ENCODE measurements at places on chromosomes 11 and 22.

- no peak for DNase-seq
These were observed 4.1 kb downstream of the TUB start for GRCh38 chr11:8085011-8085645.

- DNase-seq: no peak
These were observed 49.8 kb downstream of the APIP start for GRCh38 chr11:34866375-34866774.

GRCh38 chr22:41206719-41207118 is 1.6 kb downstream of the L3MBTL2 start:
- DNase-seq: no peak

DNA sequence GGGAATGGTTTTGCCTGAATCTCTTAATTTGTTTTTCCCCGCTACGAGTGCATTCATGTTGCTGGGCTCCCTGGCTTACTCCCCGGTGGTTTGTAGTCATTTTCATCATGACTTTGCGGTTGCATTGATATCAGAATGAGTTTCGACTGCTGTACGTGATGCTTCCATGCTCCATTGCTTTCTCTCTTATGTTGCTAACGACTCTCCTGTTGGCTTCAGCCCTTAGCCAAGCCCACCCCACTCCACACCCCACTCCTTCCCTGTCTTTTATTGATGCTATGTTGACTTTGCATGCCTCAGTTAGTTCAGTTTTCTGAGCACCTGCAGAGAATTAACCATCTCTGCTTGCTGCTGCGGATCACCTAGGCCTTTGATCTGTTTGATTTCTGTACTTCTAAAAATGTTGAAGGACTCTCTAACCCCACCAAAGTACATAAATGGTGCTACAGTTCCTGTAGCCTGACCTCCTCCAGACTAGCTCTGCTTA is 65.3 kb downstream of the ARFGAP2 start:
- peak; percentile 100 for DNase-seq

DNA sequence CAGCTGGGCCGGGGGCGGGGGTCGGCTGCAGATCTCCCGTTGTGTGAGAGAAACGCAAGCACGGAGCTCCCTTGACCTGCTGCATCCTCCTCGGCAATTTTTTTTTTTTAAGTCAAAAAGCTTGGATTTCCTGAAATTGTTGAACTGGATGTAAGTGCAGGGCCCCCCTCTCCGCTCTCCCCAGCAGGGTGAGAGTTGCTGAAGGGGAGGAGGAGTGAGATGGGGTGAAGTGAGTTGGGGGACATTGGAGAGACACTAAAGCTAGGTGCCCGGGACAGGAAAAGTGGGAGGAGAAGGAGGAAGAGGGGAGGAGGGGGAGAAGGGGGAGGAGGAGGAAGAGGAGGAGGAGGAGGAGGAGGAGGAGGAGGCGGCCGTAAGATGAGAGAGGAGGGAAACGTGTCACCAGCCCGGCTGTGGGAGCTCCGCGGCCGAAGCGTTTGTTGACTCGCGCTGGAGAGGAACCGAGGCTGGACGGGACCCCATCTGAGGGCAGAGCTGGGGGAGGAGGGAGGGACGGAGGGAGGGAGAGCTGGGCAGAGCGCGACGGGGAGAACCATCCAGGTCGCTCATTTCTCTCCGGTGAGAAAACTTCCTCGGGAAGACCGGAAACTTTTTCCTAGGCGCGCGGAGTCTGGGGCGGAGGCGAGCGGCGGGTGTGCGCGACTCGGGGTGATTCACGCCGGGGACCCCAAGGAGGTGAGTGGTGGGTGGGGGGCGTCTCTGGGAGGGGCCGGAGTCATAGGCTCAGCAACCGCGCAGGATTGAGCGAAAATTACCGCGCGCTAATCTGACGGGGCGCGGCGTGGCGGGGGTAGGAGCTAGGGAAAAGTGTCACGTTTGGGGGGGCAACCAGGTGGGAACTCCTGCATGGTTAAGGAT is 80.2 kb downstream of the PRR5L start:
- DNase-seq: no peak

- no peak for DNase-seq
These were observed 60.2 kb downstream of the MICAL3 start for GRCh38 chr22:17964156-17964555.

DNA sequence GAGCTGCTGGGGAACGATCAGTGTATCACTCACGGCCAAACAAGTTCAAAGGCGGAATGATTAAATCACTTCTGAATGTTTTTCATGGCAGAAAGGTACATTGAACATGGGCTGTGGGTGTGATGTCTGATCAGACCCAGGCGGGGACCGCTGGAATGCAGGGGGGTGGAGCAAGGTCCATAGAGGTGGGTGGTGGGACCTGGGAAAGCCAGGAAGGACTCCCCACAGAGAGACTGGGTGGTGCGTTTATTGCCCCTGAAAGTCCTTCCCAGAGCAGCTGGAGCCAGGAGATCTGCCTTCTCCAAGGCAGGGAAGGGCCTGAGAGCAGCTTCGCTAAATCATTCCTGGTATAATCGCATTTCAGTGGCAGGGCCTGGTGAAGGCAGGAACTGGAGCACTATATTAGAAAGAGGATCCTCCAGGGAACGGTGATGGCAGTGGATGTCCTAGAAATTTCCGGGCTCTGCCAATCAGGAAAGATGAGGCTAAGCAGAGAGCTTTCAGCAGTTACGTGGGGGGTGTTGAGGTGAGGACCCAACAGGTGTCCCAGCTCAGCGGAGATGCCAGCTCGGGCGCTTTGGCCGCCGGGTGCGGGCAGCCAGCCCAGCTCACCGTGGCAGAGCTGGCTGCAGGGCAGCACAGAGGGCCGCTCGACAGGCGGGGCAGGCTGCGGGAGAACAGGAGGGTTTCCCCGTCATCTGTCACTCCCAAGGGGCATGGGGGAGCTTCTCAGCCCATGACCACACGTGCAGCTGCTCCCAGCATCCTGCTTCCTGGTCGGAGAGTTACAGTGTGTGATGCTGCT is 271.7 kb downstream of the CTTN start:
- no peak for DNase-seq

GRCh38 chr22:37581504-37581903 is 1.6 kb upstream of the LGALS2 start:
- no peak for DNase-seq

GRCh38 chr22:24894998-24895397 is 51.5 kb downstream of the LHFPL7 start:
- DNase-seq: peak; percentile 73

DNA sequence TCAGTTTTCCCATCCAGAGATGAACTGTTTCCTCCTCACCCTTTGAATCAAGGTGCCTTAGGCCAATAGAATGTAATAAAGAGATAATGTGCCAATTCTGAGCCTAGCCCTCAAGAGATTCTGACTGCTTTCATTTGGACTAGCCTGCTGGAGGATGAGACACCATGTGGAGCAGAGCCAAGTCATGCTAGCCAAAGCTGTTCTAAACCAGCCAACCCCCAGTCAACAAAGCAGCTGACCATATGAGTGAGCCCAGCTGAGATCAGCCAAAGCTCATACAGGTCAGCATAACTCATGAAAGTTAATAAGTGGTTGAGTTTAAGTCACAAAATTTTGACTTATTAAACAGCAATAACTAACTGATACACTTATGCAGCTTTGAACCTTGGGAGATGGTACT is 66.7 kb upstream of the DBX1 start:
- no peak for DNase-seq

DNA sequence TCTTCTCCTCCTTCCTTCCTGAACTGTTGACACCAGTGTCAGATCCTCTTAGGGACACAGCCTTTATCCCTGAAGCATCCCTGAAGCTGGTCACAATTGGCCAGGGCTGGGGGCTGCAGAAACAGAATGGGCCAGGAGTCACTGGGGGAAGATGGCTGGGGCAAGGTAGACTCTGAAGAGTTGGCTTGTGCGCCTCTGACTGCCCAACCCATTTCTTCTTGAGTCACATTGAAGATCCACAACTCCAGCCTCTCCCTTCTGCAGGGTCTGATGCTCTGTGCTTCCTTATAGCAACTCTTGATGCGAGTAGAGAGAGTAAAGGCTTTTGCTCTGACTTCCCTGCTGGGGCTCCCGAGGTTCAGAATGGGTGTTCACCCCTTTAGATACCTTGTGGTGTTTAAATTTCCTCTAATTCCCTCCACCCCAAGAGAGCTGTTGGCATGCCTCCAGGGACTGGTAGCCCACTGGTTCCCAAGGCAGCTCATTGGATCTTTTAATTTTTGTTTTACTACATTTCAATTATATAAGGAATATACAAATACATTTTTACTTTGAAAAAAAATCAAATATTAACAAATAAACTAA is 13.4 kb downstream of the PRDM11 start:
- no peak for DNase-seq

DNA sequence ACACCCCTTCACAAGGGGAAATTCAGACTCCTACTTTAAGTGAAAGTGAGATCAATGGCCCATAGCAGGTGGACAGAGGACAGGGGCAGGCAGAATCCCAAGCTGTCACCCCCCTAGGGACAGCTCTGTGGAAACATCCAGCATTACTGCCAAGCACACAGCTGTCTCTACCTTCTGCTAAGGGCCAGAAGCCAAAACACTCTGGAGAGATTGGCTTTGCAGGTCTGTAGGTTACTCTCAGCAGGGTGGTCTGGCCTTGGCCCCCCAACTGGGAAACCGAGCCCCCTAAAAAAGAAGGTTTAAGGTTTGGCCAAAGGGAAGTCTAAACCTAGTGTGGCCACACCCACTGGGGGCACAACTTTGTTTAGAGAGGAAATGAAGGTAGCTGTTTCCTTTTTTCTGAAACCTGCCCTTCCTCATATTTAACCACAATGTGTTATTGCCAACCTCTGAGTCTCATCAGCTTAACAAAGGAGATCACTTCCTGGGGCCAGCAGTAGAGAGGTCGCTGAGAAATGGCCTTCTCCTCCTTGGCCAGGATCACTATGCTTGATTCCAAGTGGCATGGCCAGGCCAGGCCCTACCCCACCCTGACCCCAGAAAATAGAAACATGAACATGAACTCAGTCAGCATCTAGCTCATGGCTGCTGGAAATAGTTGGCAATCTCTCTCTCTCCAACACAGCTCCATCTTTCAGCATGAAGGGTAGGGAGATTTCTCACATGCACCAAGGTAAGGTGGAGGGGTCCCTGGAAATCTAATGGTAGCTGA is 25.9 kb upstream of the SCARF2 start:
- DNase-seq: no peak

DNA sequence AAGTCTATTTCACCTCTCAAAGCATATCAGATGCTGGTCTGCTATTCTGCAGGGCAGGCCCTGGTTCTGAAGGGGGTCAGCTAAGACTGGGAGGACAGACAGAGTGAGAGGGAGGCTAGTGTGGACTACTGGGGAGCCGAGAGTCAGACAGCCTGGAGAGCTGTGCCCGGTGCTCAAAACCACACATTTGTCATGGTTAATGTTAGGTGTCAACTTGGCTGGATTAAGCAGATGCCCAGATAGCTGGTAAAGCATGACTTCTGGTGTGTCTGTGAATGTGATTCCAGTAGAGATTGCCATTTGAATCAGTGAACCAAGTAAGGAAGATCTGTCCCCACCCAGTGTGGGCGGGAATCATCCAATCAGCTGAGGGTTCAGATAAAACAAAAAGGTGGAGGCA is 102.6 kb downstream of the SNX19 start:
- no peak for DNase-seq

- DNase-seq: peak; percentile 8
These were observed 38.2 kb downstream of the TRIOBP start for GRCh38 chr22:37734964-37735451.

DNA sequence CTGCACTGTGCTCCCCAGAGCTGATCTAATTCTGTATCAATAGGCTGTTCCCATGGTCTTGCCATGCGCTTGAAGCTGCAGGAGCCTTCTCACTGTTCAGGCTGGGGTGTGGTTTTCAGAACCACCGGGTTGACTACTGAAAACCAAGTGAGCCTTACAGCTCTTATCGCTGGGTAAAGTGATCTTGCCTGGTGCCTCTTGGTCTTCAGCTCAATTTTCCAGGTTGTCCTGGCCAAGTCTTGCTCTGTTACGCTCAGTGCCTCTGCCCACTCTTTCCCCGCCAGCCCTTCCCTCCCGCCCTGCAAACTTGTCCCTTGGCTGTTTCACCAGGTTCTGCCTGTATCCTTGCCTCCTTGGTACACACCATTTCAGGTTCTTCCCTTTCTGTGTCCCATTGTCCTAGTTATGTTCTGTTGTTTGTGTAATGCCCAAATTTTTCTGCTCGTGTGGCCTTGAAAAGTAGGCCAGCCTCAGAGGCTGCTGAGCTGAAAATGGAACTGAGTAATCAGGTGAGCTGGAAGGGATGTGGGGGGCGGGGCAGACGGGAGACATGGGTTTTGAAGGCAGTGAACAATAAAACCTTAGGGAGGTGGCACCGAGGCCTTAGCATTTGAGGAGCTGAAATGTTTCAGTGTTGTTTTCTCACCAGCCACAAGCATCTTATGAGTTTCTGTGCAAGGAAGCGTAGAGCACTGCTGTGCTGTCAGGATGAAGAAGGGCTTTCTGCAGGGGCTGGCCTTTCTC is 11.2 kb downstream of the PEX26 start:
- DNase-seq: no peak

DNA sequence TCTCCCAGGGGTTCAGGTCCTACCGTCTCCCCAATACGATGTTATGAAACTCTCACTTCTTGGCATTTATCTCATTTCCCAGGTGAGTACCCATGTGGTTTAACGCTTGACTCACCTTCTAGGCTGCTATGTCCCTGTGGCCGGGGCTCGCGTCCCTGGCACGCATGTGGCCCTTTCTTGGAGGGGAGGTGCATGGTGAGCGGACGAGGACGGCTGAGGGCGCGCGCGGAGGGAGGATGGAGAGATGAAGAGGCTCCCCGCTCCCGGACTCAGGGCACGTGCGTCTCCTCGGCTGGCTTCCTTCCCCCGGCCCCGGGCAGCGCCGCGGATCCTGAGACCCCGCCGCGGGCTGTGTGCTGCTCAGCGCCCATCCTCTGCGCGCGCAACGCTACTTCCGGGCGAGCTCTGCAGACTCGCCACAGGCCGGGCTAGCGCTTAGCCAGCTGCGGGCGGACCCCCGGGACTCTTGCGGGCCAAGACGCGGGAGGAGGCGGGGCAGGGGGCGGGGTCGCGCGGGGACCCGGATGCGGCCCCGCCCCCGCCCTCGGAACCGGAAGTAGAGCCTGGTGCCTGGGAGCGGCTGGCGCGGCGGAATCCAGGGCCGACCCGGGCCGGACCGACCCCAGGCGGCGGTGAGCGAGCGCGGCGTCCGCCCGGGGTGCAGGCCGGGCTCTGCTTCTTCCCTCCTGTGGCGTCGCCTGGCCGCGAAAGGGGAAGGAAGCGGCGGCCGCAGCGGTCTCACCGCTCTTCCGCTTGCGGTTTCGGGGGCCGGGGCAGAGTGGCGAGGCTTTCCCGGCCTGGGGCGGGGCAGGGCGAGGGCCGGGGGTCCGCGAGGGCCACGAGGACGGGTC is at the start of gene CTTN:
CTTN (plus strand) TSS at position 547 of the 851 bp plus-strand sequence. CDS start 8,769 bp downstream, outside the sequence.
- DNase-seq: peak; percentile 86

- no peak for DNase-seq
These were observed 80.3 kb downstream of the TNRC6B start for GRCh38 chr22:40258017-40258416.

DNA sequence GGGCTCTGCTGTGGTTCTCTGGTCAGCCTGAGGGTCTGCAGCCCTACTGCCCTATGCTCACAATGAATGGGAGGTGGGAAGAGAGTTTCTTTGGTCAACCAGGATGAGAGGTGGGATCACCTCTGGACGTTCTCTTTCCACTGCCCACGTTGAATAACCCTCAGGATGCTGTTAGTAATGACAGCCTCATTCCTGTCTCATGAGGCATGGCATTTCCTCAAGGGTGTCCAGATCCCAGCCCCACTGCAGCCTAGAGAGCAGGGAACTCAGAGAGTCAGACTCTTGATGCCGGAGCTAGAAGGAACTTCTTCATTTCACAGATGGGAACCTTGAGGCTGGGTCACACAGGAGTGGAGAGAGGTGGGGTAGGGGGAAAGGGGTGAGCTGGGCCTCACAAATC is 196.0 kb downstream of the CEP164 start:
- no peak for DNase-seq

- no peak for DNase-seq
These were observed 50.6 kb upstream of the MPEG1 start for GRCh38 chr11:59263225-59263894.
